SK-MEL-5 (cell line): ENCODE measurements at places on chromosomes 3 and 15. TPM values are rescaled to one million over a fixed set of nuclear protein-coding genes. Genes with fewer than 3 reads are reported as not detected.

GRCh38 chr3:144085964-144086363 is 114.3 kb downstream of the DIPK2A start:
- peak; percentile 23 for DNase-seq

- DNase-seq, result no peak
These were observed 52.4 kb downstream of the PSMD6 start for GRCh38 chr3:63970631-63971475.

Gene ZIC1
- 3.8 and 4.4 TPM in 2 replicates for total RNA-seq

DNA sequence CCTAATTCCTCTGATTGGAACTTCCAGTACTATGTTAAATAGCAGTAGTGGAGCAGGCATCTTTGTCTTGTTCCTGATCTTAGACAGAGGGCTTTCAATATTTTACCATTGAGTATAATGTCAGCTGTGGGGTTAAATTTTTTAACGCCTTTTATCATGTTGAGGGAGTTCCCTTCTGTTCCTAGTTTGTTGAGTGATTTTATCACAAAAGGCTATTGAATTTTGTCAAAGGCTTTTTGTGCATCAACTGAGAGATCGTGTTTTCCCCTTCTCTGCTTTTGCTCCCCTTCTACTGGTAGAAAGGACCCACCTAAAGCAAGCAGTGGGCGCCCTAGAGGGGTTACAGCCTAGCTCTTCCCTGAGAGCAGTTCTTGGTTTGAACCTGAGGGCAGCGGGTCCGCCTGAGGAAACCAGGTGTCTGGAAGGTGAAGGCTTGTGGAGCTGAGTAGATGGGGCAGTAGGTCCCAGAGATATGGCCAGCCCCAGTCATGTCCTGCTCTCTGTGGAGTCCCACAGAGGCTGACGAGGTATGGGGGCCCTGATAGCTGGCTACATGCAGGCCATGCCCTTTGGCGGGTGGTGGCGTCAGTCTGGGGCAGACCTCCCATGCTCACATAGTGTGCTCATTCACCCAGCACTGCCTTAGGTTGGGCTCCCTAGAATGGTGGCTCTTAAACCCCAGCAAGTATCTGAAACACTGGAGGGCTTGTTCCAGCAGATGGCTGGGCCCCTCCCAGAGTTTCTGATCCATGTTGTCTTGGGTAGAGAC is 11.3 kb downstream of the HDAC11 start:
- no peak for DNase-seq

DNA sequence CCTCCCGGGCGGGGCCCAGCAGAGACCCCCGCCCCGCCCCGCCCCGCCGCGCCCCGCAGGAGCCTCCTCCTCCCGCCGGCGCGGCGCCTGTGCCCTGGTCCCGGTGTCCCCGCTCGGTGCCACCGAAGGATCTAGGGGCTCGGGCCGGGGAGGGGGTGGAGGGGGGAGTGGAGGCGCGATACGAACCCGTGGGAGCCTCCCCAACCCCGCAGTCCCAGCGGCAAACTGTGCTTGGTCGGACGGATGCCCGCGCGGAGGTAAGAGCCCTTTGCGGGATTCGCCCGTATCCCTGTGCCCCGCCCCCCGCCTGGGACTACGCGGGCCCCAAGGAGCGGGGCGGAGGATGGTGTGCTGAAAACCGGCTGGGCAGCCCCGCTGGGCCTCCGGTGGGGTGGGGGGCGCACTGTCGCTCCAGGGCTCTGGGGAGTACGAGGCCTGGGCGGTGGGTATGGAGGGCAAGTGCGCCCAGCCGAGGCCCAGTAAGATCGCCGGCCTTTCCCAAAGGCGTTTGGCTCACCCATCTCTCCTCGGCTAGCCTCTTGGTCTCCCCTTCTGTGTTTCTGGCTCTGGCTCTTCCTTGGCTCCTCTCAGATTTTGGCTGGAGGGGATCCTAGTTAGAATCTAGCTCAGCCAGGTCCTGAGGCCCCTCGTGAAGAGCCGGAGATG is 65.6 kb upstream of the POLG start:
- no peak for DNase-seq

Gene GRAMD1C
- 4.1 and 5.2 TPM in 2 replicates for total RNA-seq

DNA sequence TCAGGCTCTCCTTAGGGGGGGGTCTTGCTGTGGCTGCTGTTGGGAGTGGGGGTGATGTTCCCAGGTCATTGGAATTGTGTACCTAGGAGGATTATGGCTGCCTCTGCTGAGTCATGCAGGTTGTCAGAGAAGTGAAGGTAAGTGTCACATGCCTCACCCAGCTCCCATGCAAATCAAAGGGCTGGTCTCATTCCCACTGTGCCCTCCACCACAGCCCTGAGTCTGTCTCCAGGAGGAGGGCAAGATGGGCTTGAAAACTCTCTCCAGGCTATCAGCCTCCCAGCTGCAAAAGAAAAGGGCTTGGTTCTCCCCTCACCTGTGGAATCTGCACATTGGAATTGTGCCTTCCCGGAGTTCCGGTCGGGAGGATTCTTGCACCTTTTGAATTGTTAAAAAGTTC is 580.5 kb downstream of the NSUN3 start:
- DNase-seq, result no peak

Gene GOLGA6L7
- not detected in 2 replicates for total RNA-seq

DNA sequence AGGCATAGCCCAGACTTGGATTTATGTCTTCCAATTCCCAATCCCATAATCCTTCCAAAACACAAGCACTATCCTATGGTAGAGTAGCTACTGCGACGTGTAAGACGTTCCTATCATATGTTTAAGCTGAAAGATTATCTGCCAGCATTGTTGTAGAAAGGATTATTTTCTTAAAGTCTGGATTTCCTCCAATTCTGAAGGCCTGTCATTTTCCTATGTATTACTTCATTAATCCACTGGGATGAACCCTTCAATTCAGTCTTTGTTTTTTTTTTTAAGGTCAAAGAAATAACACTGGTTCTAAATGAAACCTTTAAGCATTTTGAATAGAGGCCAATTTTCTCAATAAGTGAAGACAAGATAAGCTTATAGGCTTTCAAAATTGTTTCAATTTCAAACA is 289.0 kb downstream of the SLC9A9 start:
- DNase-seq, result no peak

Gene FETUB
- total RNA-seq, result not detected in 2 replicates

DNA sequence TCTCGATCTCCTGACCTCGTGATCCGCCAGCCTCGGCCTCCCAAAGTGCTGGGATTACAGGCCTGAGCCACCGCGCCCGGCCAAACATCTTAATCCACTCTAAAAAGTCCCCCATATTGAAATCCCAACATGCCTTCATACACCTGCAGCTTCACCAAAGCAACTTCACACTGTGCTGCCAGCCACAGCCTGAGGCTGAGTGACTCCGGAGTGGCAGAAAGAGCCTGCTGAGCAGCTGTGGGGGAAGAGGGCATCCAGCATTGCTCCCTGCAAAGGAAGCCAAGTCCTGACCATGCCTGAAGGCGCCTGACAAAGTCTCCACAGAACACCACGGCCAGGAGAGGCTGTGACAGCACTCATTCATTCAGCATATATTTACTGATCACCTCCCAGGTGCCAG is 21.6 kb upstream of the VGLL4 start:
- DNase-seq, result no peak

Gene VPS13C
- total RNA-seq, result 30.3 and 31.5 TPM in 2 replicates
